ENCODE measurements at places on chromosomes 2 and 18.

- DNase-seq = no peak
Measured at GRCh38 chr2:174675615-174676014, 78.0 kb upstream of the WIPF1 start.

DNA sequence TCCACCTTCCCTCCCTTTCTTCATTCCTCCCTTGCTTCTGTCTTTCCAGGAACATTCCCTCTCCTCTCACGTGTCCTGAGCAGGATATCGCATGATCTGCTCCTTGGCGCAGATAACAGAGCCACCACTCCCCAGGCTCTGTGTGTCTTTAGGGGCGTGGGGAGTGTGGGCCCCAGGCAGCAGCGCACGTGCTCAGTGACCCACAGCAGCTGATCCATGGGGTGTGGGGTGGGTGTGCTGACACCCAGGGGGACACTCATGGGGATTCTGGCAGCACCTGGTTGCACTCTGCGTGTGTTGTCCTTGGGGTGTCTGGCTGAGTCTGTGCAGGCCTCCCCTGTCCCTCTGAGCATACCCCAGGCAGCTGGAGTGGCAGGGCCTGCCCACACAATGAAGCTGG lies 9.9 kb upstream of the FOSL2 start:
- no peak for DNase-seq

DNA sequence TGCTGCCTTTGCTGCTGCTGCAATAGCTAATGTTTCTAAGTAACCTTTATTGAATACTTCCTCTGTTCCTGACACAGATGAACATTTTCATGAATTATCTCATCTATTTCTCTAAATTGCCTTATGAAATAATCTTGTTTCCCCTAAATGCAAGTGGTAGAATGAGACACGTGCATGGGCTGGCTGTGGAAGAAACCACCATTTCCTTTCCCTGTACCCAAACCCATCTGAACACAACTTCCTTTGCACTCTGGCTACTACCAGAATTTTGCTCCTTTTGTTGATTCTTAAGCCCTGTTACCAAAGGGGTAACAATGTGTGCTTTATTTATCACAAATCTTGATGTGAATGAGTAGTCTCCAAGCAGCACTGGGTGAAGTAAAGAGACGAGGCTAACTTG lies 29.2 kb downstream of the AKAIN1 start:
- peak; percentile 47 for DNase-seq

- DNase-seq = no peak
Measured at GRCh38 chr2:13001408-13001807, 284.7 kb downstream of the TRIB2 start.

DNA sequence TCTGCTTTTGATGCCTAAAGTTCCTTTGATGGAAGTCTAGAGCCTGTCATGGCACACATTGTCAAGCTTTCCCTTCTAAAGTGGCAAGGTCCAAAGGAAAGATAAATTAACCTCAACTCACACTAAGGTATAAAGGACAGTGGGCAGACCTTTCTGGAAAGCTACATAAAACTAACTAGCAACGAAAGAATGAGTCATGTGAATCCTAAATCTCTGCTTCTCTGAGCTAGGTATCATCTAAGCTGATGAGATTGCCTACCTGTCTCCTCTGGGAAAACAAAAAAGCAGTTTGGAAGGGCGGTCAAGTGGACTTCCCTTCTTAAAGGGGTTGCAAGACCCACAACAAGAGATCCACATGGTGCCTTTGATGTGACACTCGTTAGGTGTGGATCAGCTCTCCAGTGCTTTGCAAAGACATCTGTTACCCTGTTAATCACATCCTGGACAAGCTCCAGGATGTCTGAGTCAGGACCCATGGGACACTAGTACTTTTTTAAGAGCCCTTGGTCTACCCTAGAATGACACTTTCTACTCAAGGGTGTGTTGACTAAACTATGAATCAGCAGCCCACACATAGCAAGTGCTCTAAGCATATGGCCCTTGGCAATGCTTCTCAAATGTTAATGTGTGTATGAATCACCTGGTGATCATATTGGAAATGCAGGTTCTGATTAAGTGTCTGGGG lies 173.5 kb downstream of the ALK start:
- no peak for DNase-seq

DNA sequence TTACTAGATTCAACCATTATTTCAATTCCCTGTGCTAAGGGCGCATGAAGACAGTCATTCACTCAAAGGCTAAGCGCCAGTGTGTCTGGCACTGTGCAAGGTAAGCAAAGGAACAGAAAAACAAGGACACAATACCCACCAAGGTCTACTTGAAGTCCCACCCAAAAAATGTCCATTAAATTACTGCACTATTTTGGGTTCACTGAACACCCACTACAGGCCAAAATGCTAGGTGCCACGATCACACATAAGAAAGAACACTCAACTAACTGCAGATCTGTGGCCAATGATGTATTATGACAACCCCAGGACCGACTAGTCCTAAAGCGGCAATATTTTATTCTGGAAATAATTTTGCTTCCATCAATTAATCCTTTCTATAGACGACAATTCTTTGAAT lies 1.8 kb downstream of the TMEM131 start:
- DNase-seq = no peak

DNA sequence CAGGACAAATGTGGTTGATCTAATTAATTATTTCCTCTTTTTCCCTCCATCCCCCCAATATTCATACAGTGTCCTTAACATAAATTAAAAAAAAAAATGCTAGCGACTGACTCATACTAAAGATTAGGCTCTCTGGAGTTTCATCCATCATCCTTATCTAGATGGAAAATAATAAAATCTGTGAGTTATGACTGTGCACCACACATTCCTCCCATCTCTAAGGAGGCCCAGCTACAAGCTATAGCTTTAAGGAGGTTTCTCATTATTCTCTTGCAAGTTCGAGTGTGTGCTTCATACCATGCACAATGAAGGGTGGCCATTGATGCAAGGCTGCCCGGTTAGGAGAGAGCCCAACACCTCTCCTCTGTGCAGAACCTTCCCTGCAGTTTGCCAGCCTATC lies 77.3 kb downstream of the XDH start:
- DNase-seq = no peak

GRCh38 chr2:32986480-32986879 lies 39.7 kb downstream of the LTBP1 start:
- DNase-seq = no peak

DNA sequence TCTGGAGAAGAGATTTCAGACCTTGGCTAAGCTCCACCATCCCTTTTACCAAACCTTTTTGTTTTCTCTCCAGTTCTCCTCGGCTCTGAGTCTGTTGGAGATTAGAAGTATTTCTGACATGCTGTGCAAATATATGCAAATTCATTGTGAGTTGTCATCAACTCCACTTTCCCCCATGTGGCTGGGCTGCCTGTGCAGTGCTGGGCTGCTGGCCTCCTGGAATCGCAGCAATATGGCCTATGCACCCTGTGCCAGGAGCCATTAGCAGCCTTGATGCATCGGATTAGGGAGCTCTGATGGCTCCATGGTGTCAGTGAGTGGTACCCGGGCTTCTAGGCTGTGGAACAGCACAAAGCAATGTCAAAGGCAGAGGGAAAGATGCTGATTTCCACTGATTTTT lies 80.0 kb downstream of the GPR39 start:
- no peak for DNase-seq
